Stimulated activated CD4-positive, alpha-beta T cell treated with anti-CD3 and anti-CD28 coated beads, Interleukin-1b, Interleukin-23, amount 100 ng/mL, for 1 hour (primary cell): ENCODE measurements at places on chromosomes 6 and 20.

DNA sequence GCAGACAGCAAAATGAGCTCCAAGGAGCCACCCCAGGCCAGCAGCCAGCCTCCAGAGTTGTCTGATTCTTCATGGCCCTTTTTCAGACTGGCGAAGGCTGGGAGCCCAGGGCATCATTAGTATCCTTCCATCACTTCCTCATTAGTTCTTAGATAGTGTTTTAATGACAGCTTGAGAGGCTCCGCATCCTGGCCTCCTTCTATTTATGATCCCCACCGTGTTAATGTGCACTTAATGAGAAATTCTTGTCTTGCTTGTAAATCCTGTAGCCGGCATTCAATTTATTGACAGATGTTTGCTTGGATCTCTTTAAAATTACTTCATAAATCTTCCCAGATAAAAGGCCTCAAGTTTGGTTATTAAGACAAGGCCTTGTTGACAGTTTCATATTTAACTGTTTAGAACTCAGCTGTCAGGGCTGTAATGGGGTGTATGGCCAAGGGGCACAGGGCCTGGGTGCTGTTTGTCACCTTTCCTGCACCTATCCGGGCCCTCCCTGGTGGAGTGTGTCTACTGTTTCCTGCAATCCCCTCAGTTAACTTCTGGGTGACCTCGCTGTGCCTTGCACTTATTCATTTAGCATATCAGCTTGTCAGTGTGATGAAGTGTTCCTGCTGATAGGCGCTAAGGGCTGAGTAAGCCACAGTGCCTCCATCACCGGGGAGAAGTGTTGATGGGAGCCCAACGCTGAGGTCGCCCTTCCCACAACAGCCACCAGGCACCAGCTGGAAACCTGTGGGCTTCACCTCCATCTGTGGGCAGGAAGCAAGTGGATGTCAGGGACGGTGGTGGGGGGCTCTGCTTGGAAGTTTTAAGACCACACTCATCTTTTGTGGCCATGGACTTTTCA, 169.3 kb downstream of the TSHZ2 start:
- no peak for DNase-seq

DNA sequence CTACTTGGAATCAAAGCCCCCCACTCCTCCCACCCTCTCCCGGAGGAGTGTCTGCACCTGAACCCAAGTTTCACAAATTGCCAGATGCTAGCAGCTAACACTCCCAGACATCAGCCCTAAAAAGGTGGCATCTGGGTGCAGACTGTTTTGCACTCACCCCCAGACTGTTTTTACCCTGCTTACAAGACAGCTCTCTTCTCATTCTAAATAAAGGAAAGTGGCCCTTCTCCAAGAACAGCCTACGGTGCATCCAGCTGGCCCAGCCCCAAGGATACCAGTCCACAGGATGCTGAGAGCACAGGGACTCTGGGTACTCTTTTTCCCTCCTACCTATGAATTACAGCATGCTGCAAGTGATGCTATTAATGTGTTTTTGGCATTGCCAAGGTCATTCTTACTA, 842.0 kb upstream of the FLRT3 start:
- no peak for DNase-seq

- DNase-seq: no peak
Measured at GRCh38 chr6:36350681-36351571, 14.2 kb upstream of the BNIP5 start.

- DNase-seq: no peak
Measured at GRCh38 chr6:150696190-150696589, 96.5 kb downstream of the PLEKHG1 start.

- no peak for DNase-seq
Measured at GRCh38 chr6:20620043-20620442, 85.8 kb downstream of the CDKAL1 start.
